Activated CD4-positive, alpha-beta T cell treated with anti-CD3 and anti-CD28 coated beads for 36 hours (primary cell): ENCODE measurements at places on chromosomes 3 and 15. TPM values are rescaled to one million over a fixed set of nuclear protein-coding genes. Genes with fewer than 3 reads are reported as not detected.

- DNase-seq, result no peak
Measured at GRCh38 chr3:157096328-157096727, 63.6 kb downstream of the CCNL1 start.

DNA sequence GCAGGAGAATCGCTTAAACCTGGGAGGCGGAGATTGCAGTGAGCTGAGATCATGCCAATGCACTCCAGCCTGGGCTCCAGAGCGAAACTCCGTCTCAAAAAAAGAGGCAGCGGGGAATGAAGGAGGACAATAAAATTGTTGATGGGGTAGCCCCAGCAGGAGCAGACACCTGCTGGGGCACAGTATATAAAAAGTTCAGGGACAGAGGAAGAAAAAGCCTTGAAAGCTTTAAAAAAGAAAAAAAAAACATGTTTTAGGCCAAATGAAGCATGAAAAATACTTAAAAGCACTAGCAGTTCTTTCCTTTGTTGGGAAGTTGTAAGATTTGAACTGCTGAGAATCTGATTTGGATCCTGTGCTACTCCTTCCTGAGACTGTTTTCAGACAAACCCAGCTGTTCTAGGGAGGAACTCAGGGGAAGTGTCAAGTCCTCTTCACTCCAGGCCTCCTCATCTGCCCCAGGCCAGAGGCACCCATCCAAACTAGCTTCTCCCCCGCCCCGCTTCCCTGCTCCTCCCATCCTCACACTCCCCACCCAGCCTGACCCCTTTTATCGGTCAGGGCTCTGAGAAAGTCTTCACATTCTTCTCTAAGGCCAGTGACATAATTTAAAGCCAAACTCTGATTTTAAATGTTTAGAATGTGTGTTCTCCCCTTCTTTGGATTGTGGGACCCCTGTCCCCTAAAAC lies 4.9 kb downstream of the IL17RD start:
- DNase-seq, result no peak

- DNase-seq, result no peak
Measured at GRCh38 chr3:46901591-46902187, 24.2 kb downstream of the PTH1R start.

- DNase-seq, result no peak
Measured at GRCh38 chr3:189554868-189555557, 76.2 kb upstream of the TP63 start.

DNA sequence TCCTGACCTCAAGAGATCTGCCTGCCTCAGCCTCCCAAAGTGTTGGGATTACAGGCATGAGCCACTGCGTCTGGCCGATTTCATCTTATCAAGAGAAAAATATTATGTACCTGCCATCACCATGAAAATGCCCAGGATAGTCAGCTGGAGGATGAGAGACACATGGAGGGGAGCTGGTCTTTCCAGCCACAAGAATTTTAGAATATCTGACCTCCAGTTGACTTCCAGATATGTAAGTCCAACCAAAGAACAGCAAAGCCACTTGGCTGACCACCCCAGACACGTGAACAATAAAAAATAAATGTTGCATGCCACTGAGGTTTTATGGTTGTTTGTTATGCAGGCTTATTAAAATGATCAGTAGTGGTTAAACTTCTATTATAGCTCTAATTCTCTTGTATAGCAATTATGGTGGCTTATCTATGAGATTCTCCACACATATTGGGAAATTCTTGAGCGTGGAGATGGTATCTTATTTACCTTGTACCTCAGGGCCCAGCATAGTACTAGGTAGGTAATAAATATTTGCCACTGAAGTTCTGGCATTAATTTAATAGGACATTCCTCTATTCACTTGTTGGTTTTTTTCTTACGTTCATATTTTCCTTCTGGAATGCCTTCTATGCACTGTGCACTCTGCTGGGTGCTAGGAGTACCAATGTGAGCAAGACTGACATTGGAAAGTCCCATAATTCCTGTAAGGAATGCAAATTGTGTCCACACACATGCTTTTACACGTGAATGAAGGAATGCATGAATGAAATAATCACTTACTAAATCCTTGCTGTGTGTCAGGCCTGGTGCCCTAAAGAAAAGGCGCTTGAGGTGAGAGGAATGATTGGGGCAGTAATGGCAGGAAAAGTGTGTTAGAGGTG lies 77.6 kb downstream of the EDEM1 start:
- DNase-seq, result no peak

DNA sequence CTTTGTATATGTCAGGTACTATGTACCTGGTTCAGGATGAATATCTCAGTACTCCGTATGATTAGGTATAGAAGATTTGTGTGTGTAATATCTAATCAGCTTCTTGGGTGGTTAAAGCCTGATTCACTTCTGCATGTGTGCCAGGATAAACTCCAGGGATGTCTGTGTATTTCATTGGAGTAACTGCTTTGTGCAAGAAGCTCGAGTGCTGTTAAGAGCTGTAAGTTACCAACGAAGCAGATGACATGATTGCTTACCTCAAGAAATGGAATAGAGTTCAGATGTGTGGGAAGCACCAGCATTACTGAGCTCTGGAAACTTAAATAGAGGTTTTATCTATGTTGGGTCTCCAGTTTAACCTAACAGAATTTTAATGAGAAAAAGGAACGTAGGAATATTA lies 23.7 kb downstream of the FAM98B start:
- no peak for DNase-seq

DNA sequence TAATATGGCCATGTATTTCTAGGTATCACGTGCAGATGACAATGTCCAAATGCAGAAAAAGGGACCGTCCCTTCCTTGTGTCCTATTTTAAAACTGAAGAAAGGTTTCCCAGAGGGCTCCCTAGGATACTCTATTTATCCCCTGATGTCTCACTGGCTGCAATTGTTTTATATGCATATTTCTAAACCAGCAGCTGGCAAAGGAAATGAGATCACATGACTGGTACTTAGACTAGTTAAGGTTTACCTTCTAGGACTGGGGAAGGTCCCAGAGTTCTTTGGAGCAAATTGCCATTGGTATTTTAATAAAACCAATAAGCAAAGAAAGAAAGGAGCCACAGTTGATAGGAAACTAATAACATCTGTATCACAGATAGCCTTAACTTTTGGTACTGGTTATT lies 29.5 kb downstream of the GTF2E1 start:
- no peak for DNase-seq

GRCh38 chr15:57647071-57647790 lies 55.5 kb downstream of the MYZAP start:
- DNase-seq, result no peak

- peak; percentile 60 for DNase-seq
Measured at GRCh38 chr3:45224824-45225464, 1.1 kb downstream of the TMEM158 start.

GRCh38 chr3:195886181-195887141 lies 21.9 kb downstream of the TNK2 start:
- DNase-seq, result no peak

GRCh38 chr3:40057077-40057476 lies 247.7 kb downstream of the MYRIP start:
- DNase-seq, result no peak

DNA sequence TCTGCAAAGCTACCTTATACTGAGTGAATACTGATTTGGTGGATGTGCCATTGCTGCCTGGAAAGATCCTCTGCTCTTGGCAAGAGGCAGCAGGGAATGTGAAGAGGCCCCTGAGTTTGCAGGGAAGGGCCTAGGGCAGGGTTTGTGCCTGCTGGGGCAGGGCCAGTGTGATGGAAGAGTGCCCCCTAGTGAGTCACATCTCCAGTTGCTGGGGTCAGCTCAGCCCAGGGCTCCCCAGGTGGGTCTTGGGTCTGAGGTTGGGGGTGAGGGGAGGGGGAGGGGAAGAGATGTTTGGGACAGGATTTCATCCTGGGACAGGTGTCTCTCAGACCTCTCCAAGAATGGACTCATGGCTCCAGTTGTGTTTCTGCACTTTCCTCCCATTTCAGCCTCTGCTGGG lies 4.1 kb upstream of the AMOTL2 start:
- peak; percentile 53 for DNase-seq

DNA sequence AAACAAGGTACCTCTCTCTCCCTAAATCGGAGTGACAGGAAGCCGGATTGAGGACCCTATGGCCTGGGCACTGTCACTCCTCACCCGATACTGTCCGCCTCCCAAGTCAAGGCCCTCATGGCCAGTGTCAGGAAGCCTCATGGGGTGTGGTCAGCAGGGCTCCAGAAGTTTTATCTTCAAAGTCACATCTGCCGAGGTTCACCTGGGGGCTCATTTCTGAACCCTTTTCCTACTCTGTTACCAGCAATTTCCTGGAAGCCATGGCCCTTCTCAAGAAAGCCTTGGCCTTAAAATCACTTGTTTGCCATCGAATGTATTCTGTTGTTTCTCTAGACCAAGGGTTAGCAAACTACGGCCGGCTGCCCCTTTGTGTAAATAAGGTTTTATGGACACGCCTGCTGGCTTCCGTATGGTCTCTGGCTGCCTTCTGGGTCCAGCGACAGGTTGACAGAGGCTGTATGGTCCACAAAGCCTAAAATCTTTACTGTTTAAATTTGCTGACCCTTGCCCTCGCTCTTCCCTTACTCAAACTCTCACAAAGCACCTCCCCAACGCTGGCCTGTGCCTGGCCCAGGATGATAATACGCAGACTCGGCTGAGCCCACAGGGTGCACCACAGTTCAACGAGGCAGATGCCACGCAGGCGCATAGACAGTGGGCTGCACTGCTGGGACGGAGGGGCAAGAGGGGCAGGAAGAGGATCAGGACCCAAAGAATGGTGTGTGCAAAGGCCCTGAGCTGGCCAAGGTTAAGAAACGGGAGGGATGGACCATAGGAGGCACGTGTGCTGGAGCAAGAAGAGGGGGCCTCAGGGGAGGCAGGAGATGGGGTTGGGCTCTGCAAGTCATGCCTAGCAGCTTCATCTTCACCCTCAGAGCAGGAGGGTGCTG lies 24.7 kb upstream of the DUSP7 start:
- no peak for DNase-seq

DNA sequence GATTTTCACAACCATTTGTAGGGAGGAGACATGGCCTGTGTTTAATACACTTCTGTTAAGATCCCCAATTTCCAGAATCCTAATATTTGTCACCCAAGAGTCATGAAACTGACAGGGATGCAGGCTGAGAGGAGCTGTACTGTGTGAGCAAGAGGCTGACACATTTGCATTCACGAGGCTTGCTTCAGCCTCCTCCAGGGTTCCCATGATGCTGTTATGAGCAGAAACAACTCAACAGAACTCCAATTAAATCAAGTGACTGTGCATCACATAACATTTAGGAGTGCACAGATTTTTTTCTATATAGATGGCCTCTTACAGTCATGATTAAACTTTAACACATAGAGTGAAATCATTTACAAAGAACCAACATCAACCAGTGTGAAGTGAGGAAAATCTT lies 292.3 kb upstream of the STT3B start:
- DNase-seq, result no peak

DNA sequence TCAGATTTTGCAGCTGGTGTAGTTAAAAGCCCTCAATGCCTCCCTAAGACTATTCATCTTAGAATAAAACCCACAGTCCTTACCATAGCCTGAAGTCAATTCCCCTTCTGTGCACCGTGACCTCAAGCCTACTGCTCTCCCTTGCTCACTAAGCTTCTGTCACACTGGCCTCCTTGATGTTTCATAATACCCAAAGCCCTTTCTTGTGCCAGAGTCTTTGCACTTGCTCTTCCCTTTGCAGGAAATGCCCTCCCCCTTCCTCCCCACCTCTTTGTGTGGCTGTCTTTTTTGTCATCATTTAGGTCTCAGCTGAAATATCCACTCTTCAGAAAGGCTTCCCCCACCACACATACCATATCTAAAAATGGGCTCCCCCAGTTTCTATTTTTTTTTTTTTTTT lies 4.2 kb upstream of the PLEKHO2 start:
- DNase-seq, result peak; percentile 50

DNA sequence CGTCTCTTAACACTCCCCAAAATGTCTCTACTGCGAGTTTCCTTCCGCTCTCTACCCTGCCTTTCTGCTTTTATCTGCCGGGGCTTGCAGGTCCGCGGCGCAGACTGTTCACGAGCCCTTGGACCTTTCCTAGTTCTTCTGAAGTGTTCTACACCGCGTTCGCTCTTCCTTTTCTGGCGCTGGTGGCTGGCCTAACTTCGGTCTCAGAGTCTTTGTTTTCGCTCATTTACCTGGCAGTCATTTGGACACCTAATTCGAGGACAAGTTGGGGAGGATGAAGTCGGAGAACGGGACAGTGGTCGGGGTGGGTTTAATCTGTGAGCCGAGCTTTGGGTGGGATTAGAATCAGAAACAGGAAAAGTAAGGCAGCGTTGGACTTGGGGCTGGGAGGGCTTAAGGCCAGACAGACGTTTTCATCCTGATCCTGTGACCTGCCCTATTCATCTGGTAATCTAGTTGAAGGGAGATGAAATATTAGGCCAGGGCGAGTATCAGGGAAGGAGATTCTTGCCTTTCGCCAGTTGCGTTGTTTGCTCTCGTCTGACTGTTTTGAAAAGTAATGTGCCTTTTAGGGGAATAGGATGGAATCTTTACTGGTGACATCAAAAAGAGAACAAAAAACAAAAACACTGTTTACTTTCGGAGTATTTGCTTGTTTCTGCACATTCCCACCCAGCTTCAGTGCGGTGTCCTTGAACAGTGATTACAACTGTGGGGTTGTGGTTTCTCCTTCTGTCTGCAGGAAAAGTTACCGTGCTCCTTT lies 1.8 kb downstream of the DIPK2A start:
- DNase-seq, result no peak

- no peak for DNase-seq
Measured at GRCh38 chr3:16121391-16121790, 53.1 kb upstream of the GALNT15 start.

GRCh38 chr3:70985572-70985971 lies 598.0 kb downstream of the FOXP1 start:
- no peak for DNase-seq

GRCh38 chr3:133986311-133986710 lies 43.4 kb downstream of the SLCO2A1 start:
- no peak for DNase-seq

DNA sequence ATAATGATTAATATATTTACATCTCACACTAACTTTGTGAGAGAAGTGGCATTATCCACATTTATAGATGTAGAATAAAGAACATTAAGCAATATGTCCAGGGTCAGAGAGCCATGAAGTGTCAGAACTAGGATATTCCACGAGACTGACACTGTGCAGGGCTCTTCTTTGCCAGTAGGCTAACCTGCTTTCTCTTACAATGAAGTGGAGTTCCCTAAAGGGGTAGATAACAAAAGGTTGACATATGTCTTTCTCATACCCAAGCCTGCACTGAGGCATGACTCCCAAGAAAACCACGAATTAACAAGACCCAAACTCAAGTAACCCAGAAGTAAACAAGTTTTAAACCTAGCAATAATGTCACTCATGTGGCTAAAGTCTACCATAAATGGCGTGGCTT lies 191.5 kb upstream of the SLC2A2 start:
- no peak for DNase-seq

- no peak for DNase-seq
Measured at GRCh38 chr3:184241141-184241446, 7.7 kb downstream of the ALG3 start.

Gene BFSP2
- not detected for total RNA-seq

Gene FGF12
- total RNA-seq, result not detected

Gene NME9
- total RNA-seq, result 0.65 TPM

Gene C3orf80
- not detected for total RNA-seq

Gene SH2D7
- not detected for total RNA-seq

Gene LMCD1
- 4.9 TPM for total RNA-seq

Gene PRSS50
- not detected for total RNA-seq

Gene NEK11
- 1.0 TPM for total RNA-seq

Gene MEGF11
- not detected for total RNA-seq

Gene ACVR2B
- total RNA-seq, result 6.9 TPM

Gene NXPE3
- 12.8 TPM for total RNA-seq
